ENCODE measurements at places on chromosomes 4 and X.

GRCh38 chrX:119398974-119399771, at the start of gene SLC25A43:
SLC25A43 (plus strand) TSS chrX:119399336; CDS start chrX:119399404, 68 bp downstream.
- no peak for DNase-seq

DNA sequence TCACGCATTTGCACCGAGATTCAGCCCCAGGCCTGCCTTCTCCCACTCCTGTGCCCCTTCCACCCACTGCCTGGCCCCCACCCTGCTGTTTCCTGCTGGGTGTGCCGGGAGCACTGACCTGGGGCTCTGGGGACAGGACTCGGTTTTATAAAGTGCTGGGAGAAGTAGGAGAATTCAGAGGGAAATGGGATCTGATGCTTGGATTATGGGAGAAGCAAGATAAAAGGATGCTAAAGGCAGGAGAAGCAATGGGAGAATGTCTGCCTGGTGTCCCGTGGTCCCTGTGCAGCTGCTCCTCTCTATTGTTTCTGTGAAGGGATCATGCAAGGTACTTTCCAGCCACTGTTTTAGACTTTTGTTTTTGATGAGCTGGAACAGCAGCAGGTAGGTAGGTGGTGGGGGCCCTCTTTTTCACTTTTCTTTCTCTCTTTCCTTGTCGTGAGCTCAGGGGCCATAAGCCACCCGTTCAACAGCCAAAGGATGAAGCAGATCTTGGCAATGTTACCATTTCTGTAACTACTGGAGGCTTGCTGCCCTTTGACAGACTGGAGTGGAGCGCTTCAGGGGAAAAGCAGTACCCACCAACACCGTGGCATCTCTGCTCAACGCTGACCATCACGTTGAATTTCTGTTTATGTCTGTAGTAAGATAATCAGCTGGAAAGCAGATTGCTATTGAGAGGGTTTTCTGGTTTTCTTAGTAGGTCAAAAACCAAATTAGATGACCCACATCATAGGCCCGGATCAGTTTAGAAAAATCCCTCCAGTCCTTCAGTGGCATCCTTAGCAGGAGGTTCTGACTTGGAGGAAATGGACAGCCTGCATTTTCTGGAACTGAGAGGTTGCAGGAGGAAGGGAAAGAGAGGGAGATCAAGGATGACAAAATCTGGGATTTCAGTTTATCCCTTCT, 63.8 kb upstream of the ENPP6 start:
- peak; percentile 64 for DNase-seq

DNA sequence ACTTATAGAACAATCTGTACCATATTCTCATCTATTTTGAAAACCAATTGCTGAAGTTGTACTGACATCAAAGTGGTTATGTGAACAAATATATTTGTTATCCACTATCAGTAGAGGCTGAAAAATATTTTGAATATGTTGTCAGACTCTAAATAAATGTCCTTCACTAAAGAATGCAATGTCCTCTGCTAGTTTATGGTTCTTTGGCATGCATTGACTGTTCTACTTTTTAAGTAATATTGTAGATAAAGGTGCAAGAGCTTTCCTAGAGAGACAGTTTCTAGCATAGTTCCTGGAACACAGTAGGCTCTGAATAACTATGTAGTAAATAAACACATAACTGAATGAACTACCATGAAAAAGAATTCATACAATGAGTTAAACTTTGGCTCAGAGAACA, 18.2 kb upstream of the COX7B2 start:
- DNase-seq = no peak

GRCh38 chr4:95830651-95831050, 9.2 kb upstream of the PDHA2 start:
- DNase-seq = no peak

GRCh38 chr4:91497892-91498291, 805.9 kb upstream of the GRID2 start:
- no peak for DNase-seq

- no peak for DNase-seq
Observed at GRCh38 chrX:14922437-14922836, 49.2 kb downstream of the MOSPD2 start.

DNA sequence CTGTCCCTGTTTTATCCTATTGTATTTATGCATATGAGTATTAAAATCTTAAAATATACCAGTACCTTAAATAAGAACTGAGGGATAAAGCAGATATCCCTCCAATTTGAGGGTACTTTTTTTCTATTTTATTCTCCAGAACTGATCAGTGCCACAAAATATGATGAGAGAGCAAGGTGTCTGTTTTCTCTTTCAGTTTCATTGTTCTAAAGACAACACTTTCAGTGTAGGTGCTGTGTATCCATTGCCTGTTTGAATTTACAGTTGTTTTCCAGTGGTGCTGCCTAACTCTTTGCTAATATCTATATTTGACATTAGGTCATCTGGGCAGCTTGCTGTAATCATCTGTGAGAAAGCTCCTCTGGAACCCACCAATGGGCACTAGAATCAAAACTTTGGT, 394.7 kb downstream of the IL1RAPL1 start:
- DNase-seq = no peak

GRCh38 chrX:11257711-11258110, 35.5 kb upstream of the AMELX start:
- DNase-seq = no peak

GRCh38 chr4:117135634-117136354, 50.4 kb upstream of the TRAM1L1 start:
- DNase-seq = no peak

DNA sequence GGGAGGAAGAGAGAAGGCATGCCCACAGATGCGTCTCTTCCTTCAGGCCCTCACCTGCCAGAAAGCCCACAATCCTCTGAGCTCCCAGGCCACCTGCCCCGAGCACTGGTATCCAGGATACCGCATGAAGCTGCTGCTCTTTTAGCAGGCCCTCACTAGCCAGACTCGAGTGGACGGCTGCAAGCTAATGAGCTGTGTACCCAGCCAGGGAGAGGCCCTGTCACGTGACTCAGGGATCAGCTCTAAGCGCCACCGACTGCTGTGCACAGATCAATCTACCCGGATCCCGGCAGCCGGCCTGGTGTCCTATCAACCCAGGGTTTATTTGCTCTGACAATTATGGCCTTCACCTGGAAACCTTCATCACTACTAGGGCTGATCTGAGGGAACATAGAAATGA, 39.0 kb downstream of the BCOR start:
- no peak for DNase-seq

DNA sequence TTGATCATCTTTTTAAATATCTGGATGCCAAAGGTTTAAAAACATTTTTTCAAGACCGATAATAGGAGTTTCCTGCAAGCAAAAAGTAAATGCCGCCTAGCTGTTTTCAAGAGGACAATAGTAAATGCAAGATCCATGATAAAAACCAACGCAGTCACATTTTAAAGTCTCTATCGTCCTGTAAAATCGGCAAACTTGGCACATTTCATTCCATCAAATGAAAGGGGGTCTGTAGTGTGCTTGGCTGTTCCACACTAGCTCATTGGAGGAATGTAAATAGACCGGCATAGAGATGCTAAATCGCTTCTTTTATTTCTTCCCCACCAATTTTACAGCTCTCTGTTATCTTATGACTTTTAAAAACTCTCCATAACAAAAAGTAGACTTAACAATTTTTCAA, 202.2 kb downstream of the NLGN4X start:
- DNase-seq = no peak

GRCh38 chrX:154512879-154513553, 3.0 kb downstream of the FAM3A start:
- DNase-seq = no peak

DNA sequence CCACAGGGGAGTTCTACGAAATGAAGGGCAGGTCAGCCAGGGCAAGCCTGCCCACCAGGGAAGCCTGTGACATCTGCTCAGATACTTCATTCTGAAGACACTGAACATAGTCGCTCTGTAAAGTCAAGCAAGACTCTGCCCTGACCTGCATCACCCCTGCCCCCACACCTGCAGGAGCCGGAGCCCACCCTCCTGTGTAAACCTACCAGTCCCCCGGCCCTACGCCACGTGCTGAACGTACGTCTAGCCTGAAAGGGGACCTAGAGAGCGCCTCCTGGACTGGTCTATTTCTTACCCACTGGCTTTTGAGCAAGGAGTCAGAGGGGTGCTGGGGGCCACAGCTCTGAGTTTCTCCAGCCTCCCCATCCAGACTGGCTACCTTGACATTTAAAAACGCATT, 11.6 kb downstream of the CCNQ start:
- DNase-seq = no peak

DNA sequence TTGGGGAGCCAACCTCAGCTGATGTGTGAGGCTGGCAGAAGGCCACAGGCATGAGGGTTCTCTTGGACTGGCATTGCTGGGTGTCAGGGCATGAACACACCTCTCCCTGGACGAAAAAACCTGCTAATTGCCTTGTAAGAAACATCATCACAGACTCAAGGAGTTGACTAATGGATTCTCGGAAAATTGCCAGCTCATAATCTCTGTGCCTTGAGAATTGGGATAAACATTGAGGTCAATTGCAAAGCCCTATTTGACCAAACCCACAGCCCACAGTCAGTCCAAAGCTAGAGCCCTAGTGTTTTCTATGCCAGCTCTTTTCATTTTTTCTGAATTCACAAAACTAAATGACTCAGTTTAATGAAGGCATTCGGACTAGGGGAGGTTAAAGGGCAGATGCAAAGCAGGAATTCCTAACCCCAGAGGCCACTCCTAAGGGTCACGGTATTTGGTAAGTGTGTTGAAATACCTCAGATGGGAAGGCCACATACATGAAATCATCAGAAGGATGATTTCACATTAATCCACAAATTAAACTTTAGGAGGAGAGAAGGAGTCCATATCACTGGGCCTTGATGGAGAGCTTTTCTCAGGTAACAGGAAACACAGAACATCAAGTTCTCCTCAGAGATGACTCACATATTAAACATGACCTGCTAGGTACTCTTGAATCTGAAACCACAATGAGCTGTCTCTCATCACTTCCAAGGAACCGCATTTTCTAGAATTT, 39.0 kb upstream of the RASL11B start:
- DNase-seq = no peak

- DNase-seq = no peak
Observed at GRCh38 chr4:8244931-8245460, 24.6 kb upstream of the HTRA3 start.

DNA sequence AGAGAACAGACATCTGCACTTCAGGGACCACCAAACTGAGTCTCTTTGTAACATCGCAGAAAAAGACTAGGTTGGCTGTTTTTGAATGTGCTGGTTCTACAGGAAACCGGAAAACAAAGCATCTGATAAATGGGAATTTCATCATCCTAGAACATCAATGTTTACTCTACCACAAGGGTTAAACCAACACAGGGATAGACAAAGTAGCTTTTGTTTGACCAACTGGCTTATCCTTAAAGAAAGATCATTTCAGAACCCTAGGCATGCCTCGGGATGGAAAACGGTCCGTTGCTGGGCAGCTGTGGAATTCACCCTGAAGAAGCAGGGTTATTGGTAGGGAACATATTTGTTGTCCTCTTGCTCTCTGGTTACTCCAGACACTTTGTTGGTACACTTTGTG, 2355.5 kb upstream of the AGA start:
- no peak for DNase-seq

- no peak for DNase-seq
Observed at GRCh38 chr4:26937139-26937538, 76.5 kb downstream of the STIM2 start.

DNA sequence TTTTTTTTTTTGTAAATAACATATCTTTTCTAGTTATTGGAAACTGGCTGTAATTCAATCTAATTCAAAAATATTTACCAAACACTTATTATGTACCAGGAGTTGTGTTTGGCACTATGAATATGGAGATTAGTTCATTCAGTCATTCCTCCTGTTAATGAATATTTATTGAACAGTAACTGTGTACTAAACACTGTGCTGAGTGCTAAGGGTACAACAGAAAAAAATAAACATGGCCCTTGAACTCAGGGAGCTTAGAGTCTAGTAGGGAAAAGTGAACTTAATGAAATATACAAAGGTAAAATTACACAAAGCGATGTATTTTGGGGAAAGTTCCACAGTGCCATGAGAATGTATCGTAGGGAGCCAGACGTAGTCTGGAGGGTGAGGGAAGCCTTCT, 87.1 kb downstream of the STK32B start:
- no peak for DNase-seq

DNA sequence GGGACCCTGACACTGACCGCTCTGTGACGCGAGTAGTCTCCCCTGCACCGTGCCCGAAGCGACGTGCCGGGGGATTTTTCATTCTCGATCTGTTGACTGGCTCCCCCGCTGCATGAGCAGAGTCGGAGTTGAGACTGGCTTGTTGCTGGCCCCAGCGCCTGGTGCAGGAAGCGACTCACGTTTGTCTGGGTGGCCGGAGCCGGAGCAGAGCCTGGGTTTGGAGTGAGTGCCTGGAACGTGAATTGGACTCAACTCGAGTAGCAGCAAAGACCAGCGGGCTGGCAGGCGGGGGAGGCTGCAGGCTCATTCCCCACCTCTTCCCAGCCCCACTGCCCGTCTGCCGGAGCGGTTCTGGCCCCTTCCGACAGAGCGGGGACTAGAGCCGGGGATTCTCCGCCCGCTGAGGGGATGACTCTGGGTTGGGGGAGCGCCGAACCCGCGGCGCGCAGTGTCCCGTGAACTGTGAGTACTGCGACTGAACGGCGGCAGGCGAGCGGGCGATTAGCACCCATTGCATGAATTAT, 554 bp downstream of the PCDH7 start:
- DNase-seq = no peak

DNA sequence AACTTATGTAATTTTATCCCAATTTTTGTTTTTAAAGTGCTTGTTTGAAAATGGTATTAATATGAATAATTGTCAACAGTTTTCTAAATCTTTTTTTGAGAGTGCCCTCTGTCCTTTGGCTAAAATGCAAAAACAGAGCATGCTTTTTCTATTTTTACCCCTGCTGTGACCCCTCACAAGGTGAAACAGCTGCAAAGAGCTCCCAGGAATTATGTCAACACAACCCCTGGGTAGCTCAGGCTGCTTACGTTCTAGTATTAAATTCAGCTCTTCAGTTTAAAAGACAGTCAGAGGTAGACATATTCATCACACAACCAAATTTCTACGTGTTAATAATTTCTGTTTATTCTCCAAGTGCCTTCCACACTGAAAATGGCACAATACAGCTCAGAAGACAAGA, 367.5 kb downstream of the PRDM5 start:
- DNase-seq = no peak

DNA sequence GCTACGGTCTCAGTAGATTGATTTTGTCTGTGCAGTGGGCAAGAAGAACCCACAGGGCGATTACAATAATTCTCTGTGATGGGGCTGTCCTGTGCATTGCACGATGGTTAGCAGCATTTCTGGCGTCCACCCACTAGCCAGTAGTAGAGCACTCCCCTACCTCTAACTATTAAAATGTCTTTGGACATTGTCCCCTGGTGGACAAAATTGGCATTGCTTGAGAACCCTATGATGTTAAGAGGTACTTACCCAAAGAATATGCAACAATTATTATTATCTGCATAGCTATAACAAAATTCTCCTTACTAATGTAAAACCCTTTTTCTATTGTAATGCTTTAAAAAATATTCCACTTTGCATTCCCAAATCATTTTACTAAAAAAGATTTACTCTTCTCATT, 109.5 kb upstream of the VCX3A start:
- DNase-seq = no peak

- no peak for DNase-seq
Observed at GRCh38 chr4:35102066-35102465, 1142.2 kb downstream of the ARAP2 start.

- DNase-seq = no peak
Observed at GRCh38 chr4:120922381-120923206, at the start of gene PRDM5. PRDM5 (minus strand) TSS chr4:120922726; CDS start chr4:120922608, 118 bp downstream.
